ENCODE measurements at places on chromosomes 1 and 21.

- no peak for DNase-seq
Measured at GRCh38 chr1:79310609-79311008, 304.1 kb upstream of the ADGRL4 start.

DNA sequence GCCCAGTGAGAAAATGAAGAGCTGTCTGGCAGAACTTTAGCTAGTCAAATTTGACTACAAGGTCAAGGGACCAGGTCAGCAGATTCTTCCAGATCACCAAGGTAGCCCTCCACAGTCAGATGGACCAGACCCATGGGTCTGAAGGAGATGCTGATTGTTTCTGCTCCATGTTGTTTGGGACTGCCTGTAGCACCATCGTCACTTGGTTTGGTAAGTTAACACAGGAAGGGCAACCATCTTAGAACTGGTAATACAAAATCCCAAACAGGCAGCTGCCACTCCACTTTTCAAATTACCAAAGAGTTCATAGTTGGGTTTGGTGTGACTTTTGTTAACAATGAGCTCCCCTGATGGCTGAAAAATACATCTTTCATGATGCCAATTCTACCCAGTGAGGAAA is 9.0 kb downstream of the ITPKB start:
- DNase-seq, result no peak

DNA sequence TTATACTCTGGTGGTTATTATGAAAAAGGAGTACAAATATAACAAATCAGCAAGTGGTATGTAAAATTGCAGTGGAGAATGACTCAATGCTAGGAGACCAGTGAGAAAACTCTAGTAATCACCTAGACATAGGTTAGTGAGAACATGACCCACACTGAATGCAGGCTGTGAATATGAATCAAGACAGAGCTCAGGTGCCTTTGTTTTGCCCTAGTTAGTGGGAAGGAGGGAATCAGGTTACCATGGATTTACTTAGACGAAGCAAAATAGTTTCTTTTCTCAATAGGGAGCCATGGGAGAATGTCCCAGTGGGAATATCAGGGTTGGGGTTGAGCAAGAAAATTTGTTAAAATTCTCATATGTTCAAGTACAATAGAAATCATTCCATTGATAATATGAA is 10.6 kb upstream of the GCLM start:
- no peak for DNase-seq

GRCh38 chr1:162942916-162943559 is 82.1 kb upstream of the CCDC190 start:
- no peak for DNase-seq

- DNase-seq, result no peak
Measured at GRCh38 chr1:28855046-28855445, 43.1 kb downstream of the OPRD1 start.

DNA sequence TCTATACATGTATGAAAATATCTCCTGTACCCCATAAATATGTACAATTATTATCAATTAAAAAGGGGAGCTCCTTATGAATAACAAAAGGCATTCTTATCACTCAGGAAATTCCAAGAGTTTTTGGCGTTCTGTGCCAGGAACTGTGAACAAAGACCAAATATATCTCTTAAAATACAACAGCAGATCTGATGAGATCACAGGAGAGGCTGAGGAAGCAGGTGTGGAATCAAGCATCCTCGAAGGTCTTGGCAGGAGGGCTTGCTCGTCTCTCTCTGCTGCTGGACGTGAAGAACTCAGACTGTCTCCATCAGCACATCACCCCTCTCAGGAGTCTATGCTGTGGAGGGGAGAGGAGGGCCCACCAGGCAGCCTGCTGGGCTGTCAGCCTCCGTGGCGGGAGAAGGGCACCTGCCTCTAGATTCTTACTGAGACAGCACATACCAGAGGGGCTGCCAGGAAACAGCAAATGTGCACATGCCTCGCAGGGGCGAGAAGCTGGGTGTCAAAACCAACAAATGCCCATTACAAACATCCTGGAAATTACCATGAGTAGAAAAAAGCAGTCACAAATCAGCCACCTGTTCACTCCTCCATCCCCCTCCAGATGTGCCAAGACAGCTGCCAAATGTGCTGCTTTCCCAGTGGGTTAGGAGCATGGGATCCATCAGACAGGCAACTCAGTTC is 30.8 kb upstream of the FAM89A start:
- no peak for DNase-seq

DNA sequence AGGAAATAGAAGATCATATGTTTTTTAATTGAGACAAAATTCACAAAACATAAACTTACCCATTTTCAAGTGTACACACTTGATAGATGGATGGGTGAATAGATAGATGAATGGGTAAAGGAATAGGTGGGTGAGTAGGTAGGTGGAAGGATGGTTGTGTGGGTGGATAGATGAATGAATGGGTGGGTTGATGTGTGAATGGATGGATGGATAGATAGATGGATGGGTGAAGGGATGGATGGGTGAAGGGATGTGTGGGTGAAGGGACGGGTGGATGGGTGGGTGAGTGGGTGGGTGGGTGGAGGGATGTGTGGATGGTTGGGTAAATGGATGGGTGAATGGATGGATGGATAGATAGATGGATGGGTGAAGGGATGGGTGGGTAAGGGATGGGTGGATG is 86.1 kb upstream of the KCND3 start:
- no peak for DNase-seq

GRCh38 chr21:41755258-41755933 is 11.5 kb downstream of the RIPK4 start:
- DNase-seq, result no peak

DNA sequence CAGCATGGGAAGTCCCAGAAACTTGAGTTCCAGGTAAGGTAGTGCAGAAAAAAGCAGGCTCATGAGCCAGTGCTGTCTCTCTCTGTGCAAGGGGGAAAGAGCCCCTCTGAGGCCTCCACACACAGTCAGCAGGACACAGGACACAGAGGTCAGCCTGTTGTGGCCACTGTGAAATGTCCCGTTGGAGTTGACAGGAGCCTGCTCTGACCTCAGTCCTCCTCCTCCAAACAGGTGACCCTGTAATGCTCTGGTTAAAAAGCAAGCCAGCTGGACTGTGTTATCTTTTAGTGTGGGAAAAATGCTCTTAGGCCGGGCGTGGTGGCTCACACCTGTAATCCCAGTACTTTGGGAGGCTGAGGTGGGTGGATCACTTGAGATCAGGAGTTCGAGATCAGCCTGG is 24.2 kb upstream of the GPR157 start:
- no peak for DNase-seq

DNA sequence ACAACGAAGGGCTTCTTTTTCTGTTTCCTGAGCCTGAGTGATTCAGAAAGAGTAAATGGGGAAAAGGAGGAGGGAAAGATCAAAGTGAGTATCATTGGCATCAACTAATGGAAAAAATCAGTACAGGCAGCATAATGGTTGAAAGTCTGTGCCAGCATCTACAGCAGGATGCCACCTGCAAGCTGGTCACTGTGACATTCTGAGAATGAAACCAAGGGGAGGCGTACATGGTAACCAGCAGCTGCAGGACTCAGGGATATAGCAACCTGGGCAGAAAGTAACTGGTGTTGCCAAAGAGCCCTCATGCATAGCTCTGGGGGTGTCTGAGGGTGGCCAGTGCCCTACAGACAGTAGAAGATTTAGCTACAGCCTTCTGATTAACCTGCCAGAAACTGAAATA is 305.9 kb downstream of the BRINP2 start:
- no peak for DNase-seq

DNA sequence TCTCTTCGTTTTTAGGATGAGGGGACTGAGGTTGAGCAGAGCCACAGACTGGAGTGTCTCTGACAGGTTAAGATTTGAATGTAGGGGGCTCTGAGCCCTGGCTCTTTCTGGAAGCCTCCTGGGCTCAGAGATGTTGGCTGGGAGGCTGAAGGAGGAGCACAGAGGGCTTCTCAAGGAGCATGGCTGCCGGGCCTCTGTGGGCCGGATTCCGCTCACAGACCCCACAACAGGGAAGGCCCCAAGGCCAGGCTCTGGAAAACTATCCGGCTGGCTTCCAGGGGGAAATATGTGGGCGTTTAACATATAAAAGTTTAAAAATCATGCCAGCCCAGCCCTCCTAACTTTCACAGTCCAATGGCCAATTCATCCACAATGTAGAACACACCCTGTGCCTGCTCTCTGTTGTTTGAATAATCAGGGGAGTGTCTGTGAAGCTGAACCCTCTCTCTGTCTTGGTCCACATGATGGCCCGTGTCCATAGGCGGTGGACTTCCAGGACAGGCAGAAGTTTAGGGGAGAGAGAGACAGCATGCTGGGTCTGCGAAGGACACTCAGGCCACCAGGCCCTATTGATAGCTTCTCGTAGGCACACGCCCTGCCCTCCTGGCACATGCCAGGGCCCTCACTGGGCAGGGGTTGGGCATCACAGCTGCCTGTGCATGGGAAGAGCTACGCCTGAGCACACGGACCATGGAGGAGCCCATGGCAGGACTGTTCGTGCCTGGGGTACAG is 10.8 kb downstream of the OBSCN start:
- DNase-seq, result peak; percentile 57

DNA sequence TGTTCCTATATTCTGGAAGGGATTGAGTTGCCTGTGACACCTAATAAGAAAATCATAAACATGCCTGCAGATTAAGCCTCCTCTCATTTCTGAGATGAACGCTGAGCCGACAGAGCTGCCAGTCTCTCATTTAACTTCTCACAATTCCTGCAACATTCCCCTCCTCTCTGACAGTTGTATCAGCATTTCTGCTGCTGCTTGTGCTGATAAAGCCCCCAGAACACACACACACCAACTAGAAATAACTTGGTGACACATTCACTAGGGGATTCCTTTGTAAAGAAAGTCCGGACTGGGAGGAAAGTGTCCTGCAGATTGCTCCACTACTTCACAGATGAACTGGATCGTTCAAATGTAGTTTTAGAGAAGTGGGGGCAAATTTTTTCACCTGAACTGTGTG is 437.3 kb downstream of the PLA2G4A start:
- DNase-seq, result no peak

DNA sequence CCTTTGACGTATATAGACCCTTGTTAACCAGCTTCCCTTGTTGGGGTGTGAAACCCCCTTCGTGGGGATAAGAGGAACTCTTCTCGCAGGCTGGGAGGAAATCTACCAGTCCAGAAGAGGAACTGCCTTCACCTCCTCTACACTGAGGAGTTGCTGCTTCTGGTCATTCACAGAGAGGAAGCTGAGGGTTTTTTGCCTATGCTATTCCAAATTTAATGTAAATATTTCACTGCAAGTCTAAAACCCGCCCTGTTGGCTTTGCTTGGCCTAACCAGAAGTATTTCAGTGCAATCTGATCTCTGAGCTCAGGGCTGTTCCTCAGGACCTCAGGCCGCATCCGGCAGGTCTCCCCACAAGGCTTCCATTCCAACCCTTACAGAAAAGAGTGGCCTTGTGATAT is 150.1 kb downstream of the HIVEP3 start:
- DNase-seq, result no peak

DNA sequence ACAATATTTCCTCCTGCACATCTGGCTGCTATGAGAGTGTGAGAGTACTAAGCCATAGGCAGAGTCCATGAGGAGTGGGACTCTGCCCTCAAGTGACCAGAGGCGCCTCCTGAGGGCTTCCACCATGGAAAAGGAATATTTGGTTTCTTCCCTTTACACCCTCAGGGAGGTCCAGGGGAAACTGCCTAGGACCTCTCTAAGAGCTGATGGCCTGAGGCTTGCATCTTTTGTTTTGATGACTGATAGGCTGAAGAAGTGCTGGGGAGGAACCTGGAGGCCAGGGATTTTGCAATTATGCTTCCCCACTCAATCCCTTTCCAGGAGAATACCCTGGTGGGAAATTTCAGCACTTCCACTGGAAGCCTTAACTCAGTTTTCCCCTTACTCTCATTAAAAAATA is 111.0 kb downstream of the PBX1 start:
- DNase-seq, result no peak

DNA sequence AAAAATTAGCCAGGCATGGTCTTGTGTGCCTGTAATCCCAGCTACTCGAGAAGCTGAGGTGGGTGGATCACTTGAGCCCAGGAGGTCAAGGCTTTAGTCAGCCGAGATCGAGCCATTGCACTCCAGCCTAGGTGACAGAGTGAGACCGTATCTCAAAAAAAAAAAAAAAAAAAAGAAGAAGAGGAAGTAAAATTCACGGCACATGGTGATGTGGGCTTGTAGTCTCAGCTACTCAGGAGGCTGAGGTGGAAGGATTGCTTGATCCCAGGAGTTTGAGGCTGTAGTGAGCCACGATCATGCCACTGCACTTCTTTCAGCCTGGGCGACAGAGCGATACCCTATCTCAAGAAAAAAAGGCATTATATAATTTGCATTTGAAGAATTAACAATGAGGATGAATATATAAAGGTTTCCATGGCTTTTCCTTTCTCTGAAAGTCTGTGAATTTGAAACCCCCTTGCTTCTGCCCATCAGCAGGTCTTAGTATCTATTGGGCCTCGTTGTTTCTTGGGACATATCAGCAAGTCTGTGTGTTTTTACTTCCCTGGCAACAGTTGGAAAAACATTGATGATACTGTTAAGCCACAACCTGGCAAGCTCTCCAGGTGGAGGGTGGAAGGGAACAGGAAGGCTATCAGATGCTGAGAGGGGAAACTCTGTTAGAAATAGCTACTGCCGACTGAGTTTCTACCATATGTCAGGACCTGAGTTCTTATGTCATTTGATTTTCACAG is 4.6 kb upstream of the PLA2G2D start:
- DNase-seq, result no peak

- DNase-seq, result no peak
Measured at GRCh38 chr21:40208948-40209345, 341.7 kb downstream of the PCP4 start.

- no peak for DNase-seq
Measured at GRCh38 chr1:161046605-161047228, 940 bp upstream of the USF1 start.

DNA sequence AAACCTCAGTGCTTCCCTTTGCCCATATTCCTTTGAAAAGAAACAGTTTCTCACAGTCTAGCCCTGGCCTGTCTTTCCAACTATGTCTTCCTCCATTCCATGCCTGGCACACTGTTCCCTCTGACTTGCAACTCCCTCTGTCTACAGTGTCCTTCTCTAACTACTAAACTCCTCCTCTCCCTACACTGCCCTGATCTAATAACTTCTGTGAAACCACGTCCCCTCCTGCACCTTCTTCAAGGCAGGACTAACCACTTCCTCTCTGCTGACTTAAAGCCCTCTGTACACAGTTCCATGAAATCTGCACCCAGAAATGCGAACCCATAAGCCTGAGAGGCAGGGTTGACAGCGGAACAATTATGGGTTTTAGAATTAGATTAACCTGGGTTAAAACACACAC is 62.2 kb upstream of the ATP1B1 start:
- DNase-seq, result no peak

GRCh38 chr1:36866169-36866814 is 168.0 kb downstream of the GRIK3 start:
- no peak for DNase-seq

DNA sequence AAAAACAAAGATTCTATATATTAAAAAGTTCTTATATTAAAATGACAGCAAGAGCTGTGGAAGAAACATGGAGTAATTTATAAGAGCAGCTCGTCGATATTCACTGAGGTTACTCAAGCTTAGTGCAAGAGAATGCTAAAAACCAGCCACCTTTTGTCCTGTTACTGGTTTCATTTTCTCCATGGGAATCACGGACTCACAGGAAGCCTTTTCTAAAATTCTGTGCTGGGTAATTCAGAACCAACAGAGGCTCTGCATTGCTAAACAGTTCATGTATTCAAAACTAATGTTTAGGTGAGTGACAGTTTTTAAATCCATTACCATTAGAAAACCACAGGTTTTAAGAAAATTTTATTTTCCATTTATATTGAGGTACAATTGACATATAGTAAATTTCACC is 147.8 kb upstream of the MAP1LC3C start:
- no peak for DNase-seq

GRCh38 chr1:210280221-210280620 is 47.6 kb downstream of the SERTAD4 start:
- DNase-seq, result no peak

- DNase-seq, result no peak
Measured at GRCh38 chr1:205950826-205951549, 7.7 kb upstream of the SLC26A9 start.
